ENCODE measurements at places on chromosomes 6 and 20.
A peak's percentile ranks its signal among the peaks of the same experiment; 100 is the strongest.

DNA sequence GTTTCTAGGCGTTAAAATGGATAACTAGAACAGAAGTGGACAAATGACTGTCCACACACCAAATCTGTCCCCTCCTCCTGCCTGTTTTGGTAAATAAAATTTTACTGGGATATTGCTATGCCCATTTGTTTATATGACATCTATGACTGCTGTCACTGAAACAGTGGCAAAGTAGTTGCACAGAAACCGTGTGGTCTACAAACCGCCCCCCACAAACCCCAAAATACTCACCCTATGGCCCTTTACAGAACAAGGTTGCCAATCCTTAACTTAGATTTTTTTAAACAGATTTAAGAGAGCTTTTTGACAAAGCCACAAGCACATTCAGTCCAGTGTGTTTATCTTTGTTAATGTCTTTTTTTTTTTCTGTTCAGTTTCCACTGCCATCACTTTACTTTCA is 137.8 kb downstream of the MTFR2 start:
- no peak for DNase-seq

DNA sequence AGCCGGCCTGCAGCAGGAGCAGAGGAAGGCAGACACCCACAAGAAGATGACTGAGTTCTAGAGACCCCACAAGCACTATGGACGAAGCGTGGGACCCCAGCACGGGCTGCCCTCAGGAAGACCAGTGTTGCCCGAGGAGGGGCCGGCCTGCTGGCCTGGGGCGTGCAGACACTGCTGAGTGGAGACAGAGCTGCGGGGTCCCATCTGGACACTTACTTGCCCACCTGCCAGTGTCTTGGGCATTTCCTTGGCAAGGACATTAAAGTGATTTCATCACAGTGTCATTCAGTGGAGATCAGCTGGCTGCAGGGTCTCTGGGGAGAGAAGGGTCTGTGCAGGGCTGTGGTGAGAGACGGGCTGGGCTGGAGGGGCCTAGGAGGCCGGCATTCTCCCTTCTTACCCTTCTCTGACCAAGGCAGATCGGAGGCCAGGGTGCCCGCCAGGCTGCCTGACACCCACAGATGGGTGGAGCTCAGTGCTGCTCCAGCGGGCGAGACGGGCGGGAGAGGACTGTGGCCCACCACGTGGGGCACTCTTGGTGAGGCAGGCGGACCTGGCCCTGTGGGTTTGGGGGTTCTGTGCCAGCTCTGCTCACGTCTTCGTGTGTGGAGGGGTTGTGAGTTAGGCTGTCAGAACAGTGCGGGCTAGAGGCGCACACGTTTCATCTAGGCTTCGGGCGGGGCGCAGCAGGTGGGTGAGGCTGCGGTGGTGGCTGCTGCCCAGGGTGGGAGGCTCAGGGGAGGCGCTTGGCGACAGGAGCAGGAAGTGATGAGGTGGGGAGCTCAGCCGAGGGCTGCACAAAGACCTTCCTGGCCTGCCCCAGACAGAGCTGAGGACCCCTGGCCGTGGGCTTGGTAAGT is at the start of gene LIME1:
Gene LIME1 (plus strand): TSS at position 806 of the 860 bp plus-strand sequence. CDS start 886 bp downstream, outside the sequence.
- DNase-seq: peak; percentile 64

- no peak for DNase-seq
Measured at GRCh38 chr20:32009564-32009963, 674 bp upstream of the CCM2L start.

GRCh38 chr6:143135797-143136561 is 75.3 kb downstream of the AIG1 start:
- DNase-seq: no peak

DNA sequence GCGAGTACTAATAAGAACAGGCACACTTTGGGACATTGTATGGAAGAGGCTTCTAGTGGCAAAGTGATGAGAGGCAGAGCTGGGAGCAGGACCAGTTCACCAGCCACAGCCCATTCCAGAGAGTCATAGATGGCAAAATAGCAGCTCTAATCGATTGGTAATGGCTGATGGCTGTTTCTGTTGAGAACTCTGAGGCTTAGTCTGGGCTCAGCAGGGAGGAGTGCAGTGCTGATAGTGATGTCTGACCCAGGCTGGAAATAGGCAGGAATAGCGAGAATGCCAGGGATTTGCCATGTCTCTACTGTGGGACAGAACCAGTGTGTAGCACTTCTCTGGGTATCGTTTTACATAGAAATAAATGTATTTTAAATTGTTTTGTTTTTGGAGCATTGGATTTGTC is 620.0 kb upstream of the FLRT3 start:
- no peak for DNase-seq

DNA sequence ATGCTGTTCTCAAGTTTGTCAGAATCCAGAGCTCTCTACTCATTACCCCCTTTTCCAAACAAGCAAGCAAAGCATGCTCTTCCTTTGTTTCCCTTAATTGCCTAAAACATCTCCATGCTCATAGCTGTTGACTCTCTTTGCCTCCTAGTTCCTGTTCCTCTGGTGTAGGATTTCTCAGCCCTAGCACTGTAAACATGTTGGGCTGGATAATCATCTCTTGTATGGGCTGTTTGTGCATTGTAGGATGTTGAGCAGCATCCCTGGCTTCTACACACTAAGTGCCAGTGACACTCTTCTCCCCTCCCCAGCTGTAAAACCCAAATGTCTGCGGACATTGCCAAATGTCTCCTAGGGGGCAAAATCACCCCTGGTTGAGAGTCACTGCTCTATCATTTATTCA is 14.0 kb downstream of the PPARD start:
- DNase-seq: no peak

- no peak for DNase-seq
Measured at GRCh38 chr6:92364948-92365541, 1054.3 kb downstream of the EPHA7 start.

DNA sequence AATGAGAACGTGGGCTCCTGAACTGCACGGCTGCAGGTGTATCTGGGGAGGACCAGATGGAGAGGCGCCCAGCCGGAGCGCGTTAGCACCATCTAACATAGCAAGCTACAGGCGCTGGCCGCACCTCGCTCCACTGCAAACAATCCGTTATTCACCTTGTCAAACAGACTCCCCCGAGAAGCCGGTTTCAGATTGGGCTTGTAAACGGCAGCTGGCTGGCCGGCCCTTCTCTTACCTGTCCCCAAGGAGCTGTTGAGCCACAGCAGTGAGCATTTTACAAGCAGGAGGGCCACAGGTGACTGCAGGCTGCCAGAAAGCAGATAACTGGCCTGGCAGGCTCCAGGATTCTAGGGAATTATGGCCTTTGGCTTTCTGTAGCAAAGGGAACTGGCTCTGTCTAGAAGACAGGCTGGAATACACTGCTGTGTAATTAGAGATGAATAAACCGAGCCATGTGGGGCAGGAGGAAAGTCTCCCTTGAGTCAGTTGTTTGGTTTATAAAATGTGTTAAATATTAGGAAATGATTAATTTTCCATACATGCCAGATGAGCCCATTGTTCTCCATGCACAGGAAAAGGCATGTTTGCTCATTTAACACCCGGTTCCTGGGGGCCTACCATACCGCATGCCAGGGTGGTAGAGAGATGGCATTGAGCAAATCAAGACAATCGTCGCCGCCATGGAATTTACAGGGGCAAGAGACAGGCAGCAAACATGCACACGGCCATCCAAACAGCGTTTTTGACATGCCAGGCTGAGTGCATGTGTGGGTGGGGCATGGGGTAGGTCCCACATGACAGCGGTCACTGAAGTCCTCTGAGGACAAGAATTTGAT is 159.3 kb downstream of the NFATC2 start:
- DNase-seq: no peak

DNA sequence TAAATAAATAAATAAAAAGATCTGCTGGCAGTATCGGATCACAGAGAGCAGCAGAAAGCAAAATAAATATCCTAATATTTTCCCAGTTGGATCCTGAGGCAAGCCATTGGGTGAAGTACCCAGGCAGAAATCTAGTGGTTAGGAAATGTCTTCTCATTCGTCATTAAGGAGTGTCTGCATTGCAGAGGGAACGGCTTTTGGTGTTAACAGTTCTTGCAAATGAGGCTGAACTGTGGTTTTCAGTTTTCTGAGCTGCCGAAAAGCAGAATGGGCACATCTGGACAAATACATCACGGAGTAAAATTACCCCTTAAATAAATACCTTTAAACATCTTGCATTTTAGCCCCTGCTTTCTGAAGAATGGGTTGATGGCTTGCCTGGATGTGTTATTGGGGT is 82.3 kb upstream of the MPC1 start:
- no peak for DNase-seq

- no peak for DNase-seq
Measured at GRCh38 chr6:55543633-55544309, 35.2 kb downstream of the HMGCLL1 start.

- DNase-seq: no peak
Measured at GRCh38 chr20:598133-598850, 11.8 kb downstream of the TCF15 start.

DNA sequence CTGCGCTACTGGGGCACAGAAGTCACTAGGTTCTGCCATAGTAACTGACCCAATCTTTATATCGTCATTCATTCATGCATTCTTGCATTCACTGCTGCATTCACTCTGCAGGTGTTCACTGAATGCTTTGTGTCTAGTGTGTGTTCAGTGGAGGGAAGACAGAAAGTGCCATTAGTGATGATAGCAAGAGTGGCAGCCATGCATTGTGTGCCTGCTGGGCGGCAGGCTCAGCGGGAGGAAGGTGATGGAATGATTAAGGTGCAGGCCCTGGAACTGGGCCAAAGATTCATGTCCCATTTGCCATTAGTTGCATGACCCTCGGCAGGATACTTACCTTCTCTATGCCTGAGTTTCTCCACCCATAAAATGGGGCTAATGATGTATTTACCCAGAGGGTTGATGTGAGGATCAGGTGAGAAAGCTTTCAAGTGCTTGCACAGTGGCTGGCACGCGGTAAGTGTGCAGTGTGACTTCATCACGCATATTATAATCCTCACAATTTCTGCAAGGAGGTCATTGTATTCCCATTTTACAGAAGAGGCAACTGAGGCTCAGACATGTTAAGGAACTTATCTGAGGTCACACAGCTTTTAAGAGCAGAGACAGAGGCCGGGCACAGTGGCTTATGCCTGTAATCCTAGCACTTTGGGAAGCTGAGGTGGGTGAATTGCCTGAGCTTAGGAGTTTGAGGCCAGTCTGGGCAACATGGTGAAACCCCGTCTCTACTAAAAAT is 40.1 kb downstream of the ITPR3 start:
- DNase-seq: no peak

GRCh38 chr6:125809570-125810170 is 18.9 kb downstream of the NCOA7 start:
- no peak for DNase-seq

GRCh38 chr6:158799051-158799792 is 19.9 kb downstream of the EZR start:
- DNase-seq: no peak

GRCh38 chr6:30619561-30619960 is 1.9 kb downstream of the MRPS18B start:
- DNase-seq: no peak

DNA sequence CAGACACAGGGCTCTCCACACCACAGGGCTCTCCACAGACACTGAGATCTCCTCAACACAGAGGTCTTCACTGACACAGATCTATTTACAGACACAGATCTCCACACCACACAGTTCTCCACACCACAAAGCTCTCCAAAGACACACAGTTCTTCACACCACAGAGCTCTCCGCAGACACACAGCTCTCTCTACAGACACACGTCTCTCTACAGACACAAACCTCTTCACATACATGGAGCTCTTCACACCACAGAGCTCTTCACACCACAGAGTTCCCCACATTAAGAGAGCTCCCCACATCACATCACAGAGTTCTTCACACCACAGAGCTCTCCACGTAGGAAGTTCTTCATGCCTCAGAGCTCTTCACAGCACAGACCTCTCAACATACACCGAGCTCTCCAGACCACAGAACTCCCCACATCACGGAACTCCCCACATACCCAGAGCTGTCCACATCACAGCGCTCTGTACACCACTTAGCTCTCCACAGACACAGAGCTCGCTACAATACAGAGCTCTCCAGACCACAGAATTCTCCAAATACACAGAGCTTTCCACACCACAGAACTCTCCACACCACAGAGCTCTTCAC is 53.9 kb downstream of the ERMARD start:
- no peak for DNase-seq

DNA sequence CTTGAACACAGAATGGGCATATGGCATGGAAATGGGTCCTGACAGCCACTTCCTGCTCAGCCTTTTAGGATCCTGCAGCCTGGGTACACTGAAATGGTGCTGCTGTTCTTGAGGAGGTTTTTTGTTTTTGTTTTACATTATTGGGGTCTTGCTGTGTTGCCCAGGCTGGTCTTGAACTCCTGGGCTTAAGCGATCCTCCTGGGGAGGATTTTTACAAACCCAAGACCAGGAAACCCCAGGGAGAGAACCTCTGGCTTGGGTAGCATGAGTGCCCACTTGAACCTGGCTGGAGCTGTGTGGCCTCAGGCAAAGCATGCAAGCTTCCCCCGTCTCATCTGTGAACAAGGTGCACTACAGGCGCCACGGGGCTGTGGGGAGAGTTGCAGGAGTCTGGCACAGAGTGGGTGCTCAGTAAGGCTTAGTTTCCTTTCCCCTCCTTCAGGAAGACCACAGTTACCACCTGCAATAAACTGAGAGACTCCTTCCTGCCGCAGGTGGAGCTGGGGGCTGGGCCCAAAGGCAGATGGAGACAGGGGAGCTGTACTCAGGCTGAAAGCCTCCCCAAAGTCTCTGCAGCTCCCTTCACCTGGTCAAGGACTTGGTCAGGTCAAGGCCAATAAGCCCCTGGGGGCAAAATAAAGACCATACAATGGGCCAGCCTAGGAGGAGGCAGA is 1.8 kb downstream of the SLA2 start:
- DNase-seq: peak; percentile 61

- peak; percentile 62 for DNase-seq
Measured at GRCh38 chr6:111761783-111762312, 111.4 kb downstream of the FYN start.

DNA sequence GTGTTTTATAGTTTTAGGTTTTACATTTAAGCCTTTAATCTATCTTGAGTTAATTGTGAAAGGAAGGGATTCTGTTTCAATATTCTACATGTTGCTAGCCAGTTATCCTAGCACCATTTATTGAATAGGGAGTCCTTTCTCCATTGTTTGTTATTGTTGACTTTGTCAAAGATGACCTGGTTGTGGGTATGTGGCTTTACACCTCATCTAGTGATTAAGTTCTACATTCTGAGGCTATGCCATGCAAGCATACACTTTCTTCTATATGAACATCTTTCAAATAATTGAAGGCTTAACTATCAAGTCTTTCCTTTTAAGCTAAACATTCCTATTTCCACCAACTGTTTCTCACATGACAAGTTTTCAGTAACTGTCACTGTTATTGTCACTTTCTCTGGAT is 46.1 kb downstream of the ME1 start:
- DNase-seq: no peak

GRCh38 chr20:50491926-50492634 is 18.1 kb upstream of the PTPN1 start:
- no peak for DNase-seq

DNA sequence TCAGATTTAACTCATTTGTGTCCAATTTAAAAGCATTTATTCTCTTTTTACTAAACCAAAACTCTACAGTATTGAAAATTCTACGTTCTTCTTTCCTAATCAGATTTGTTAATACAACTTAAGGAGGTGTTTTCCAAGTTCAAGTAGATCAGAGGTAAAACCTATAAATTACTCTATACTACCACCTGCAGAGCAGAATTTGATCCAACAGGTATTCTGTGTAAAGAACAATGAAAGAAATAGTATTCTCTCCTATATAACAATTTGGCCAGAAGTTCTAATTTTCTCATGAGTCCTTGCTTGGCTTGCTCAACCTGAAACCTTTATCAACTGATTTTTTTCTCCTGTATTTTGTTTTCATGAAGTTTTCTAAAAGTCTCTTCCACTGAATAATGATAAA is 28.5 kb upstream of the DST start:
- DNase-seq: no peak

- DNase-seq: no peak
Measured at GRCh38 chr6:47631269-47631772, 67.1 kb upstream of the ADGRF4 start.

All from stimulated activated CD4-positive, alpha-beta T cell treated with anti-CD3 and anti-CD28 coated beads, Interleukin-2, amount 100 ng/mL, for 24 hours (primary cell).